ENCODE measurements at places on chromosomes 4 and X. TPM values are rescaled to one million over a fixed set of nuclear protein-coding genes. Genes with fewer than 3 reads are reported as not detected.
A peak's percentile ranks its signal among the peaks of the same experiment; 100 is the strongest.

DNA sequence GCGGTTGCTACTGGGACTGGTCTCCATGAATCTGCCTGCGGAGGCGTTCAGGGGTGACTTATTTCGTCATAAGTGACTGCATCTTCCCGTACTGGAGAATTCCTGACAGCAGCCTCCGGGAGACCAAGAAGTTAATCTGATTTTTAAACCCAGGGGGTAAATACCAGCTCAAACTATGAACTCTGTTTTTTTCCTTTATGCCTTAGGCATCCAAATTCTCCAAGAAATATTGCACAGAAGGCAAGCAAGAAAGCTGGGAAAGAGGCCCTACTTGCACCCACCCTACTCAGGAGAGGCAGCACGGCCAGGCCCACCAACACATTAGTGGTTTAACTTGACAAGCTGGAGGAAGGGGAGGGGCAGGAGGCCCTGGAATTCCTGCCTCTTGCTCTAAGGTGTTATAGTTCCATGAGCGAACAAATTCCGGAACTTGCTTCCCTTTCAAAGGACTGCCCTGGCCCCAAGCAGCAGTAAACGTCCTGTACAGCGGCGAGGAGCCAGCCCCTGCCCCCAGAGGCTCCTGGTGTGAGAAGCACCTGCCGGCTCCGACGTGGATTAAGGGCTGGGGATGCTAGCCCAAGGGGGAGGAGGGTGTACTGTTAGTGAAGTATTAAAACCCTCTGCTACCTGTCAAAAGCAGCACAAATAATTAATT, 177.2 kb downstream of the AFAP1 start:
- DNase-seq: no peak

GRCh38 chr4:120238277-120238973, 171.8 kb upstream of the MAD2L1 start:
- no peak for DNase-seq

DNA sequence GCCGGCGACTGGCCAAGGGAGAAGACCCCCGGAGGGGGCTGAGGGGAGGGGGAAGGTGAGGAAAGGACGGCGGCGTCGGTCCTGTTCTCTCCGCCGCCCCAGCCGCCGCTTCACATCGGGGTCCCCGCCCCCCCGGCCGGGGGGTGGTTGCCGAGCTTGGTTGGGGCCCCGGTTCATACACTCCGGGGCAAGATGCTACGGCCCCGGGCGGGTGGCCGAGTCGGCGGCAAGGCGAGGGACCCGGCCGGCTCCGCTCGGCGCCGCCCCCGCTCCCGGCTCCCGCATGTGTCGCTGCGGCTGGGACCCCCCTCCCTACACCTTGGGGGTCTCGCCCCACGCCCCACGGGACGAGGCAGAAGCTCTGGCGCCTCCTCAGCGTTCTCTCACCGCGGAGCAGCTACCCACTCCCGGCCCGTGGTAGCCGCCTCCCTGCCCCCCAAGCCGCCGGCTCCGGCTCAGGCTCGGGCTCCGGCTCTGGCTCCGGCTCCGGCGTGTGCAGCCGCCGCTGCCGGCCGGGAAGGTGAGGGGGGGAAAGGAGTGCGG, 461 bp downstream of the FBXW7 start:
- no peak for DNase-seq

- DNase-seq: no peak
These were observed 1.5 kb upstream of the PITX2 start for GRCh38 chr4:110624398-110624780.

DNA sequence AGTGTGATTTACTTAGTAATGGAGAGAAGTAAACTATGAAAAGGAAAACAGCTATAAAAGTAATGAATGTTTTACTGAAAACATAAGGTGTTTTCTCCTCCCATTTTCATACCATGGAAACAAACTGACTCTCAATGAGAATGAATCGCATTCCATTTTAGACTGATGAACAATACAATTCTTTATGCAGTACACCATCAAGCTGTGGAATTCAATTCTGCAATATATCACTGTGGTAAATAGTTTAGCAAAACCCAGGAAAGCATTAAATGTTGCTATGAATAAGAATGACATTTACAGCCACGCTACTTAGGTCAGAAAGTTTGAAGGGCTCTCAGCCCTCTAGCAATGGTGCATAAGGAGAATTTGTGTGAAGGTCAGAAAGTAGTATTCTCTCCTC, 7.4 kb downstream of the DCAF8L2 start:
- no peak for DNase-seq

The MSMO1 gene
- 138 TPM for total RNA-seq

GRCh38 chr4:133982533-133983224, 218.9 kb downstream of the PABPC4L start:
- no peak for DNase-seq

The CDKL2 gene
- total RNA-seq: 0.02 TPM

DNA sequence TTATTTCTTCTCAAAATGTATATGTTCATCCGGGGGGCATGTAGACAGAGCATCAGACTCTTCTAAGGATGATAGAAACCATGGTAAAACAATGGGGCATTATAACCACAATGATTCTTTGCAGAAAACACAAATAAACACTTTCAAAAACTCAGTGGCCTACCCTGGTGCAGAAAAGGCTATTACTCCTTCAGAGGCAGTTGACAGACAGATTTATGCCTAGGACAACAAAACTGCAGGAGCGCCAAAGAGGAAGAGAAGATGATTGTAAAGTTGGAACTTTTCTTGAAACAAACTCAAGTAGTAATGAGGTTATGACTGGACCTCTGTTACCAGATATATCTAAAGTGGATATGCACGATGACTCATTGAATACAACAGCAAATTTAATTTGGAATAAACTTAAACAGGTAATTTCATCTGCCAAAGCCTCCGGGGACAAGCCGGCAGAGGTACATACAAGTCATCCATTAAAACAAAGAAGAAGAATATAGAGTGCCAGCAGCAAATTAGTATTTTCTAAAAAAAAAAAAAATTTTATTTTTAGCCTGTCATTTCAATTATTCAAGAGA, 1068.4 kb upstream of the INTU start:
- no peak for DNase-seq

DNA sequence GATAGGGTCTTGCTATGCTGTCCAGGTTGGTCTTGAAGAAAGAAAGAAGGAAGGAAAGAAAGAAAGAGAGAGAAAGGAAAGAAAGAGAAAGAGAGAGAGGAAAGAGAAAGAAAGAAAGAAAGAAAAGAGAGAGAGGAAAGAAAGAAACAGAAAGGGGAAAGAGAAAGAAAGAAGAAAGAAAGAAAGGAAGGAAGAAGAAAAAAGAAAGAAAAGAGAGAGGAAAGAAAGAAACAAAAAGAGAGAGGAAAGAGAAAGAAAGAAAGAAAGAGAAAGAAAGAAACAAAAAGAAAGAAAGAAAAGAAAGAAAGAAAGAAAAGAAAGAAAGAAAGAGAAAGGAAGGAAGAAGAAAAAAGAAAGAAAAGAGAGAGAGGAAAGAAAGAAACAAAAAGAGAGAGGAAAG, 95.8 kb upstream of the SHOX start:
- DNase-seq: no peak

GRCh38 chr4:134885436-134885835, 683.8 kb upstream of the PABPC4L start:
- DNase-seq: no peak

DNA sequence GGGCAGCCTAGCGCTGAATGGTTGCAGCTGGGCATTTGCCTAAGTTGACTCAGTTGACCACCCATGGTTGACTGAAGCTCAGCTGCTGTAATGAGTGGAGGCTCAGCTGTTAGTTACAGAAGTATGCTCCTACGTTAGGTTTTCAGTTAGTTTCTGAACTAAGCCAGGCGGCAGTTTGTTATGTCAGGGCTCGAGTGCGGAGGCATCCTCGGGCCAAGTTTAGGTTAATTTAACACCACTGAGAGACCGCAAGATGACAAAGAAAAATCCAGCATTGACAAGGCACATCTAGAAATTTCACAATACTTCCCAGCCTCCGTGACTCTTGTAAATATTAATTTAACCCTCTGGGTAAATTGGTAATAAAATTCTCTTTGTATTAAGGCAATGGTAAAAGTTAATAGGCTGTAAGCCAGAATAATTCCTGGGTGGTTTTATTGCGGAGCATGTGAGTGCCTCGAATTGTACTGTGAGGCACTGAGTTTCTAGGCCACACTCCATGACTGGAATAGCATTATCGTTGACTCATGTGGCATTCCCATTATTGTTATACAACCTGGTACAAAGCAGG, 33.1 kb upstream of the CDKN2AIP start:
- DNase-seq: no peak

DNA sequence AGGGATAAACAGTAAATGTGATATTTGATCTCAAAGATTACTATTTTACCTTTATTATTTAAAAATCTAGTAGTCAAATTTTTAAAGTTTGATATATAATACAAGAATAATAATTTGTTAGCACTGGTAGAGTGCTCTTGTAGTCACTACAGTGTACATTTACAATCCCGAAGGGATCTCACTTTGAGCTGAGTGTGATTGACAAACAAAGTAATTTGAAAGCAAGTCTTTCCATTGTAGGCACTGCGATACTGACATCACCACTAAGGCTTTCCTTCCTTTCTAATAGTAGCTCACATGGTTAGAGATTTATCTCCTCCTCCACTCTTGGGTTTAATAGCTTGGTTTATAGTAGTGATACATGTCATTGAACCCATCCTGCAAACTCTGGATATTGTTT, 280.6 kb downstream of the PARM1 start:
- DNase-seq: no peak

The GLRA3 gene
- not detected for total RNA-seq

- no peak for DNase-seq
These were observed 70.7 kb downstream of the RASL11B start for GRCh38 chr4:52932591-52933470.

The GPAT3 gene
- total RNA-seq: 65.1 TPM

DNA sequence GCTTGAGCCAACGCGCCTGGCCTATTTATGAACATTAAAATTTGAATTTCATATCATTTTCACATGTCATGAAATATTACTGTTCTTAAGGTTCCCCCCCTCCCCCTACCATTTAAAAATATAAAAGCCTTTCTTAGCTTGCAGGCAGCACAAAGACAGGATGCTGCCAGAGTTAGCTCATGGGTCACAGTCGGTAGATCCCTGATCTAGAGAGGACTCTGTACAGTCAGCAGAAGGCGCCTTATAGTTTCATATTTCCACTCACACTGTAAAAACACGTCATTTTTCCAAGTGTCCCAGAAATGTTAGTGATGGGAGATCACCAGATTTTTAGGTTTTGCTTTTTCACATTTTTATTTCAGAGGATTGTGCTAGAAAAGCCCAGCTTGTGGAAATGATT, 12.2 kb downstream of the NOCT start:
- DNase-seq: no peak

- no peak for DNase-seq
These were observed 26.7 kb upstream of the SLC10A7 start for GRCh38 chr4:146548443-146548842.

The NAP1L5 gene
- not detected for total RNA-seq

- DNase-seq: no peak
These were observed 40.5 kb downstream of the MED14 start for GRCh38 chrX:40694802-40695201.

DNA sequence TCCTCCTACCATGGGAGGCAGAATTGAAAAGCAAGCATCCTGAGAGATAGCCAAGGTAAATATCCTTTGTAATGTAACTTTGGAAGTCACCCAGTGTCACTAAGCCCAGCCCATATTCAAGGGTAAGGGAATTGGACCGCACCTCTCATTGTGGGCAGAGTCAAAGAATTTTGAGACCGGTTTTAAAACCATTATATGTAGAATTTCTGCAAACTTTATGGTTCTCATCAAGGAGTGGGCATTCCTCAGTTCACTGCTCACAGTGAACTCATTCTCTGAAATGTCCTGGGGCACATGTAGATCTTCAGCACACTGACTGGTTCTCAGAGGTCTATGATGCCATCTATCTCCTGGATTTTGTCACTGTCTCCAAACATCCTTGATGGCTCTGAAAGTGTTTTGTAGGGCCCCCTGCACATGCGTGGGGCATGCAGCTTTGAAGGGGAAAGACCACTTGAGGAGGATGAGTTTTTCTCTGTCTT, 35.3 kb upstream of the CHRNA9 start:
- DNase-seq: no peak

The UCHL1 gene
- 3,870 TPM for total RNA-seq

The TMPRSS11D gene
- total RNA-seq: not detected

The NKX3-2 gene
- 0.04 TPM for total RNA-seq

The CYSLTR1 gene
- total RNA-seq: not detected

- no peak for DNase-seq
These were observed 61.8 kb downstream of the PPP2R2C start for GRCh38 chr4:6410664-6411063.

DNA sequence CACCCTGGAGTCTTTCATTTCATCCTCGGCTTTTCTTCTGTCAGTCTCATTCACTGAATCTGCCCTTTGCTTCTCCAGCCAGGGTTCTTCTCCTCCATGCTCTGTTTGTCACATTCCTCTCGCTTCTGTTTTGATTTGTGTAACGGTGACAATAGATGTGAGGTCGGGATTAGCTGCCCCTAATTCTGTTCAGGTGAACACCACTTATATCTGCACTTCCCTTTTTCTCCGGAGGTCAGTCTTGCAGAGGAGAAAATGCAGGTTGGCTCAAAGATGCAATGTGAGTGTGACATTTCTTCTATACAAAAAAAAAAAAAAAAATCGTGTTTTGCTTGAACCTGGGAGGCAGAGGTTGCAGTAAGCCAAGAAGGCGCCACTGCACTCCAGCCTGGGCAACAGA, 262.9 kb downstream of the ASMT start:
- no peak for DNase-seq

The PNCK gene
- 4.4 TPM for total RNA-seq

The GLA gene
- 192 TPM for total RNA-seq

GRCh38 chrX:131918839-131919238, 104.3 kb upstream of the STK26 start:
- DNase-seq: no peak

- no peak for DNase-seq
These were observed 30.3 kb upstream of the BRS3 start for GRCh38 chrX:136457303-136457917.

The TMEM33 gene
- 105 TPM for total RNA-seq

- no peak for DNase-seq
These were observed 215.9 kb downstream of the LRBA start for GRCh38 chr4:150799207-150799606.

GRCh38 chr4:40937140-40937725, 187.5 kb downstream of the NSUN7 start:
- no peak for DNase-seq

- DNase-seq: no peak
These were observed 61.5 kb downstream of the AMOT start for GRCh38 chrX:112779139-112779538.

GRCh38 chr4:114393295-114394038, 205.1 kb upstream of the UGT8 start:
- DNase-seq: no peak

The RHOXF2B gene
- not detected for total RNA-seq

The SUPT20HL2 gene
- total RNA-seq: not detected

The TMSB15C gene
- total RNA-seq: 2.2 TPM

- peak; percentile 22 for DNase-seq
These were observed 525.4 kb upstream of the HS3ST1 start for GRCh38 chr4:11954093-11954492.

The FRG2 gene
- total RNA-seq: 1.0 TPM

DNA sequence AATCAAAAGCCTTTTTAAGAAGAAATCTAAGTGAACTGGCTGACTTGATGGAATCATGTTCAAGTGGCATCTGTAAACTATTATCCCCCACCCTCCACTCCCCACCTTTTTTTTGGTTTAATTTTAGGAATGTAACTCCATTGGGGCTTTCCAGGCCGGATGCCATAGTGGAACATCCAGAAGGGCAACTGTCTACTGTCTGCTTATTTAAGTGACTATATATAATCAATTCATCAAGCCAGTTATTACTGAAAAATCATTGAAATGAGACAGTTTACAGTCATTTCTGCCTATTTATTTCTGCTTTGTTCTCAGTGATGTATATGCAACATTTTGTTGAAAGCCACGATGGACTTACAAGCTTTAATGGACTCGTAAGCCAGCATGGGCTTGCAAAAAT, 162.3 kb downstream of the STIM2 start:
- no peak for DNase-seq

The MXRA5 gene
- total RNA-seq: not detected

All from H4 (cell line).